ENCODE measurements at places on chromosomes 1 and 21.
A peak's percentile ranks its signal among the peaks of the same experiment; 100 is the strongest.

GRCh38 chr21:36232641-36233040 is 76.0 kb downstream of the DOP1B start:
- DNase-seq, result no peak

- DNase-seq, result peak; percentile 34
Measured at GRCh38 chr1:212291505-212292134, 6.4 kb downstream of the PPP2R5A start.

- no peak for DNase-seq
Measured at GRCh38 chr1:34879230-34879629, 19.7 kb upstream of the SMIM12 start.

GRCh38 chr1:22131875-22132486 is 10.9 kb downstream of the WNT4 start:
- peak; percentile 42 for DNase-seq

GRCh38 chr21:38082936-38083485 is 166.8 kb upstream of the KCNJ6 start:
- DNase-seq, result no peak

DNA sequence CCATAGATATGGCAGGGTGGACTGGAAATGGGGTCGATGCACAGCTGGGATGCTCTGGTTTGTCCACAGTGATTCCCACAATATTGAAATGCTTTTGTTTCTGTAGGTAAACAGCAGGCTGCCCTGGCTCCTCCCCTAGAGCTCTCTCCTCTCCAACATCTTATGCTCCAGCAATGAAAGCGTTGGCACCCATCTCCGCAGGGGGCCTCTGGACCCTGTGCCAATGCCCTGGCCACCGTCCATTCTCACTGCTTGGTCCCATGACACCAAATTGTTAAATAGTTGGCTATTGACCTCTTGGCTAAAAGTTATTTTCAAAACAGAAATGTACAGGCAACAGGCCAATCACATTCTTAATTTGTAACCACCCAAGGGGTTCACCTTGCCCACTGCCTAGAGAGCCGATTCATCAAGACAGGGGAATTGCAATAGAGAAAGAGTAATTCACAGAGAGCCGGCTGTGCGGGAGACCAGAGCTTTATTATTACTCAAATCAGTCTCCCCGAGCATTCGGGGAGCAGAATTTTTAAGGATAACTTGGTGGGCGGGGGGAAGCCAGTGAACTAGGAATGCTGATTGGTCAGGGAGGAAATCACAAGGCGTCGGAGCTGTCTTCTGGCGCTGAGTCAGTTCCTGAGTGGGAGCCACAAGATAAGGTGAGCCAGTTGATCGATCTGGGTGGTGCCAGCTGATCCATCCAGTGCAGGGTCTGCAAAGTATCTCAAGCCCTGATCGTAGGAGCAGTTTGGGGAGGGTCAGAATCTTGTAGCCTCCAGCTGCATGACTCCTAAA is 76.9 kb upstream of the B3GALT5 start:
- no peak for DNase-seq

- DNase-seq, result no peak
Measured at GRCh38 chr1:185315445-185316071, 1.5 kb downstream of the IVNS1ABP start.

- no peak for DNase-seq
Measured at GRCh38 chr1:182146286-182146685, 84.8 kb upstream of the ZNF648 start.

GRCh38 chr1:27719286-27720251 is 6.2 kb upstream of the FAM76A start:
- DNase-seq, result no peak

DNA sequence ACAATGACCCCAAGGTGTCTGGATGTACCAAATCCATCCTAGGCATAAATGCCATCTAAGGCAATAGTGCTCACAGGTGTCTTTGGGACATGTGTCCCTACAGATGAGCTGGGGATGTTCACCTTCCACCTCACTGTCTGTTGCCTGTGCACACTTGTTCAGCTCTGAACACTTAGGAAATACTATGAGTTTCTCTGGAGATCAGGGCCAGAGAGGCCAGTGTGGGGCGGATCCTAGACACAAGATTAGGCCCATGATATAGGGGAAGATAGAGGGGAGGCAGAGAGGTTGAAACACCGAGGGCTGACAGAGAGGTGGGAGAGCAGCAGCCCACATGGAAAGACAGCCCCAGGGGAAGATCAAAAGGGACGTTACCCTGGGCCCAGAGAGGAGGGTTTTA is 25.6 kb downstream of the C1orf116 start:
- no peak for DNase-seq

DNA sequence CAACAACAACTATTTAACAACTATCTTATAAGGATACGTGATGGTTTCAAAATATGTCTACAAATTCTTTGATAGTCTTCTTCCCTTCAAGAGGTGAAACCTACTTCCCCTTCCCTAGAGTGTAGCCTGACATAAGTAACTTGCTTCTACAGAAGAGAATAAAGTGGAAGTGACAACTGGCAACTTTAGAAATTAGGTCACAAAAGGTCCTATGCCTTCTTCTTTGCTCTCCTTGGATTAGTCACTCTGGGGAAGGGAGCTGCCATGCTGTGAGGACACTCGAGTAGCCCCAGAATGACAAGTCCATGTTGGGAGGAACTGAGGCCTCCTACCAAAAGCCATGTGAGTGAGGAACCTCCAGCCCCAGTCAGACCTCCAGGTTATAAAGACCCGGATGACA is 19.2 kb downstream of the EFCAB14 start:
- no peak for DNase-seq
